EL (cell line): ENCODE measurements at places on chromosomes 7 and 10.

DNA sequence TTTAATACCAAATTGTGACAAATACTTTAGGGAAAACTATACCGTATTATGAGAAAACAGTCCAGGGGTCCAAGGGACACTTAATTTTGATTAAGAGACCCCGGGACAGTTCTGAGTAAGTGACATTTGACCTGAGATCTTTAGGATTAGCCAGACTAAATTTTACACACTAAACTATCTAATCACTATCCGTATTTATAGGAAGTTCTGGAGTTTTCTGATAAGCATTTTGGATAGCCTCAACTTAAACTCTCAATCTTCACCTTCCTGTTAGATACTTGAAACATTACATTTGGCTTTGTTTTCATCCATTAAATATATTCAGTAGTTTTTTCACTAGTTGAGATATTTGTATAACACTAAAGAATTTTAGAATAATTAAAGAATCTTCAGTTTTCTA, 5.4 kb downstream of the PIK3CG start:
- no peak for DNase-seq

- no peak for DNase-seq
These were observed 54.5 kb downstream of the ELMO1 start for GRCh38 chr7:37394158-37394557.

- DNase-seq: no peak
These were observed 22.1 kb upstream of the SAR1A start for GRCh38 chr10:70192326-70192968.

- no peak for DNase-seq
These were observed 232.0 kb downstream of the SH2D4B start for GRCh38 chr10:80769700-80770160.

DNA sequence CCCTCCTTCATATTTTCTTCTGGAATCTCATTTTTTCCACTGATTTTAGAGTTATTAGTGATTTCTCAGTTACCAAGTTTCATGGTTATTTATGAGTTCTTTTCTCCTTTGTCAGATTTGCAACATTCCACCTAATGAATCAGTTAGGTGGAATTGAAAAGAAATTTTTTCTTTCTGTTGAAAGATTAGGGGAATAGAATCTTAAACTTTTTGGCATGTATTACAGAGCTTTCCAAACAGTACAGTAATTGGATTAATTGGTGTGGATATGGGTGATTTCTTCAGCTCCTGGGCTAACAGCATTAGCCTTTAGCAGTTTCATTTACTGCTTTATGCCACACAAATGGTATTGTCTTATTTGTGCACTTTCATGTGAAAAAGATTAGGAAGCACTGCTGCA, 17.0 kb downstream of the STAM start:
- DNase-seq: peak; percentile 42

DNA sequence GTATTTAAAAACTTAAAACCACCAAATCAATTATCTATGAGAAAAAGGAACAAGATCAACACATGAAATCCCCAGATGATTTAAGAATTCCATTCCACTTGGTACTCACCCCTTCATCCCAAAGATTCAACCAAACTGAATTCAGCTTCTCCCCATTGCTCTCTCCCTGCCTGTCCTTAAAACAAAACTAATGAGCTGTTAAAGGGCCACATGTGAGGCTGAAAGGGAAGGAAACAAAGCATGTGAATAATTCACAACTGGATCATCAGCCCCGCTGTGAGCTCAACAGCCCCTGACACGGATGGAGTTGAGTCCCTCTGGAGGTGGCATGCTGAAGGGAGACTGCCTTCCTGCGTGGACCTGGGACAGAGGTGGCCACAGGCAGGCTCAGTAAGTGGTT, 32.9 kb downstream of the VOPP1 start:
- peak; percentile 45 for DNase-seq

- DNase-seq: peak; percentile 62
These were observed 211.7 kb downstream of the DKK1 start for GRCh38 chr10:52525761-52526160.

- DNase-seq: peak; percentile 59
These were observed 1168.4 kb downstream of the GATA3 start for GRCh38 chr10:9222917-9223316.

GRCh38 chr10:105952153-105952552, 1212.4 kb downstream of the SORCS1 start:
- DNase-seq: peak; percentile 8

- no peak for DNase-seq
These were observed 1.1 kb upstream of the FEZF1 start for GRCh38 chr7:122305475-122306319.

DNA sequence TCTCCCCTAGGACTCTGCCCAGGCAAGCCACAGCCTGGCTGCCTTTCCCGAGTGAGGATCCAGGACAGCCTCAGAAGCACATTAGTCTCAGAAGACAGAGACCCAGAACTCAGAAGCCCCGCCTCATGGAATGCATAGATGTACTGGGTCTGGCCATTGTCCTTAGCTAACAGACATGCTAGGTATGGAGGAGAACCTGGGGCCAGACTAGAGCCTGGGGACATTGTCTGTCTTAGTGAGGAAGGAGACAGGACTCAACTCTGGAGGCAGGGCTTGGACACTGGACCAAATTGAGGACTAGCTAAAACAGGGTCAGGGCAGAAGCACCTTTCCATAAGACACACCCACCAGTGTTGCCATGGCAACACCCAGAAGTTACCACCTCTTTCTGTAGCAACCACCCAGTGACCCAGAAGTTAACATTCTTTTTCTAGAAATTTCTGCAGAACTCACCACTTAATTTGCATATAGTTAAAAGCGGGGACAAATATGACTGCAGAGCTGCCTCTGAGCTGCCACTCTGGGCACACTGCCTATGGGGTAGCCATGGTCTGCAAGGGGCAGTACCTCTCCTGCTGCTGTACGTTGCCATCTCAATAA, 27.5 kb downstream of the TLX1 start:
- no peak for DNase-seq

- DNase-seq: no peak
These were observed 121.4 kb upstream of the RET start for GRCh38 chr10:42955493-42955889.

DNA sequence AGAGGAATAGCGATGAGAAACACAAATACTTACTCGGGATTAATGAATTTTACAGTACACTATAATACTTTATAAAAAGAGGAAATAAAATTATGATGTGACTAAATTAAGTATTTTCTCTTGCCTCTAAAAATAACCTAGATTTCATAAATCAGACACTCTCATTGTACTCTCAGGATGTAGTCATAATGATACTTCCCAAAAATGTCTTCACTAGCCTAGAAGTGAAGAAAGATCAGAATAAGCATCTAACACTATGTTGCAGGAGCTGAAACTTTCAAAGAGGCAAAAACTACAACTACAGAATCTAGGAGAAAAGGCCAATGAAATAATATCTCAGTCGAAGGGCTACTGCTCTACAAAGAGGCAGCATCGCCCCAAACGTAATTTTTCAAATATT, 49.4 kb downstream of the DNAJC1 start:
- DNase-seq: no peak

GRCh38 chr10:3103646-3104045, 36.3 kb downstream of the PFKP start:
- DNase-seq: no peak

GRCh38 chr10:77687621-77688020, 50.0 kb upstream of the KCNMA1 start:
- no peak for DNase-seq

GRCh38 chr7:5582532-5582935, 158.9 kb upstream of the TNRC18 start:
- DNase-seq: no peak

DNA sequence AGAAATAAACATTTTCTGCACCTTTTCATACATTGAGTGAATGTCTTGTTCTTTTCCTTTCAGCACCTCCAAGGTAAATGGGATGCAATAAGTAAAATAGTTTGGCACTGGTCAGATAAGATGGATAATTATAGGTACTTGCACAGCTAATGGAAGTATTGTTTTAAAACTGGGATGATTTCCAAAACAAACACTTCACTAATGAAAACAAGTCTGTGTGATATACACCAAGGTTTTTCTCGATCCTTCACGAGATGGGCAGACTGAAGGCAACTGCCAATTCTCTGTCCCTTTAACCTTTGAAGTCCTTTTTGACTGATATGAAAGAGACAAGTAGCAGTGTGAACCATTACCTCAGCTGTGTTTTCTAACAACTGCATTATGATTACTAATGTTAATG, 423.8 kb downstream of the GFRA1 start:
- DNase-seq: peak; percentile 4

- peak; percentile 75 for DNase-seq
These were observed 44.8 kb downstream of the CLIP2 start for GRCh38 chr7:74334030-74334429.

- DNase-seq: no peak
These were observed 30.5 kb downstream of the NPS start for GRCh38 chr10:127579640-127580039.
